ENCODE measurements at places on chromosomes 12 and 14. TPM values are rescaled to one million over a fixed set of nuclear protein-coding genes. Genes with fewer than 3 reads are reported as not detected.

- peaks cover 9% of the 10 kb centered on the region for H3K4me1 ChIP-seq
- H3K27ac ChIP-seq, result no peak overlapping the region
- peaks cover 4% of the 10 kb centered on the region for H3K27me3 ChIP-seq
- no peak overlapping the region for H3K4me3 ChIP-seq
- no peak for DNase-seq
- H3K36me3 ChIP-seq, result no peaks in the 10 kb centered on the region
Observed at GRCh38 chr12:104272938-104273337, 30.6 kb upstream of the EID3 start.

DNA sequence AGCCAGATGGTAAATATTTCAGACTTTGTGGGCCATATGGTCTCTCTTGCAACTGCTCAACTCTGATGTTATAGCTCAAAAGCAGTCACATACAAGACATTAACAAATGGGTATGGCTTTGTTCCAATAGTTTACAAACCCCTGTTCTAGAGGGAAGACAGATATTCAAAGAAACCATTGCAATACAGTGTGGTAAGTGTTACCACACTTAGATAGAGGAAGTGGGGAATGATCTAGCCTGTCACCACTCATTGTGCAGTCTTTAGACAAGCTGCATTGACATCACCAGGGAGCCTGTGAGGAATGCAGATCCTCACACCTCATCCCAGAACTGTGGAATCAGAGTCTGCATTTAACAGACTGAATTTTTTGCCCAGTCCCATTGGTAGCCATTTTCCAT, 80.0 kb upstream of the RGS6 start:
- no peak overlapping the region for H3K27ac ChIP-seq
- no peak overlapping the region for H3K4me3 ChIP-seq
- H3K4me1 ChIP-seq, result peaks cover 15% of the 10 kb centered on the region

GRCh38 chr14:54642801-54643695, 76.1 kb downstream of the SAMD4A start:
- H3K36me3 ChIP-seq, result no peaks in the 10 kb centered on the region
- H3K27ac ChIP-seq, result no peak overlapping the region
- DNase-seq, result no peak
- peaks cover 5% of the 10 kb centered on the region for H3K4me1 ChIP-seq

DNA sequence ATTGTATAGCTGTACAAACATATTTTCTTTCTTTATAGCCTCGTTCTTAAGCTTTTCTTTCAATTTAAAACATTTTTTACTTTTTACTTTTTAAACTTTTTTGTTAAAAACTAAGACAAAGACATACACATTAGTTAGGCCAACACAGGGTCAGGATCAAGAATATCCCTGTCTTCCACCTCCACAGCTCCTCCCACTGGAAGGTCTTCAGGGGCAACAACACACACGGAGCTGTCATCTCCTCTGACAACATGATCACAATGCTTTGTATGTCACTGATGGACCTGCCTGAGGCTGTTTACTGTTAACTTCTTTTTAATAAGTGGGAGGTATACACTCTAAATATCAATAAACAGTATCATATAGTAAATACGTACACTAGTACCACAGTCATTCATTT, 191.3 kb downstream of the SYT10 start:
- DNase-seq, result no peak
- no peak overlapping the region for H3K4me3 ChIP-seq
- H3K36me3 ChIP-seq, result no peaks in the 10 kb centered on the region
- no peaks in the 10 kb centered on the region for H3K27me3 ChIP-seq
- no peak overlapping the region for H3K27ac ChIP-seq

DNA sequence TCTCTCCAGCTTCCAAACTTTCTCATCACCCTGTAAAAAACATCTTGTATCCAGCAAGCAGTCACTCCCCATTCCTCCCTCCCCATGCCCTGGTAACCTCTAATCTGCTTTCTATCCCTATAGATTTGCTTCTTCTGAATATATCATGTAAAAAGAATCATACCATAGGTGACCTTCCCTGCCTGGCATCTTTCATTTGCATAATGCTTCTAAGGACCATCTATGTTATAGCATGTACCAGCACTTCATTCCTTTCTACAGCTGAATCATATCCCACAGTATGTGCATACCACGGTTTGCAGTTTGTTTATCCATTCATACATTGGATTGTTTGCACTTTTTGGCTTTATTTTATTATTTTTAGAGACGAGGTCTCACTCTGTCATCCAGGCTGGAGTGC, 22.9 kb upstream of the VPS37B start:
- H3K4me1 ChIP-seq, result peaks cover 6% of the 10 kb centered on the region
- DNase-seq, result no peak
- H3K36me3 ChIP-seq, result no peaks in the 10 kb centered on the region
- no peaks in the 10 kb centered on the region for H3K27me3 ChIP-seq
- H3K4me3 ChIP-seq, result no peak overlapping the region
- H3K27ac ChIP-seq, result no peak overlapping the region

DNA sequence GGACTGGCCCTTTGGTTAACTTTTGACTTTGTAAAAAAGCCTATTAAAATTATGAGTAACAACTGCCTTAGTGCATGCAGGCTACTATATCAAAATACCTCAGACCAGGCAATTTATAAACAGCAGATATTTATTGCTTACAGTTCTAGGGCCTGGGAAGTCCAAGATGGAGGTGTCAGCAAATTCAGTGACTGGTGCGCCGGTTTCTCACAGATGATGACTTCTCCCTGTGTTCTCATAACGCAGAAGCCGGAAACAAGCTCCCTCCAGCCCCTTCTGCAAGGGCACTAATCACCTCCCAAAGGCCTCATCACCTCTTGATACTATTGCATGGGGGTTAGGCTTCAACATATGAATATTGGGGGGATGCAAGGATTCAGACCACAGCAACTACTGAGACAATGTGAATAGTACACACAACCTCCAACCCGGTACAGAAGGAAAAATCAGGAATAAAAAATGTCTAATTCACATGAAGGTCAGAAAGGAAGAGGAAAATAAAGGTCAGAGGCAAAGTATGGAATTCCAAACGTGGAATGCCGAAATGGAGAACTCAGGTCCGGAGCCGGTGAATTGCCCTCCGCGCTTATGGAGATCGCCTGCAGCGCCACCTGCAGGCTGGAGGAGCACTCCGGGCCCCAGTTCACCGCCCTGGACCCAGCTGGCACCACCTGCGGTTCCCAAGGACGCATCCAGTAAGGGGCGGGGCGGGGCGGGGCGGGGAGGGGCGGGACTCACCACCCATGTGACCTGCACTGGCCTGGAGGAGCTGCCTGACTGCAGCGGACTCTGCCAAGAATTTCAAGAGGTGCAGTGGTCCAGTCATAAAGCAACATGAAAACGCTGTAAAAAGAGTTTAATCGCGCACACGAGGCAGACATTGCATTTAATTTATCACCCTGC, 203.4 kb downstream of the KIF26A start:
- no peaks in the 10 kb centered on the region for H3K36me3 ChIP-seq
- H3K4me3 ChIP-seq, result no peak overlapping the region
- peaks cover 22% of the 10 kb centered on the region for H3K27me3 ChIP-seq
- peak; percentile 51 for DNase-seq
- H3K27ac ChIP-seq, result no peak overlapping the region

DNA sequence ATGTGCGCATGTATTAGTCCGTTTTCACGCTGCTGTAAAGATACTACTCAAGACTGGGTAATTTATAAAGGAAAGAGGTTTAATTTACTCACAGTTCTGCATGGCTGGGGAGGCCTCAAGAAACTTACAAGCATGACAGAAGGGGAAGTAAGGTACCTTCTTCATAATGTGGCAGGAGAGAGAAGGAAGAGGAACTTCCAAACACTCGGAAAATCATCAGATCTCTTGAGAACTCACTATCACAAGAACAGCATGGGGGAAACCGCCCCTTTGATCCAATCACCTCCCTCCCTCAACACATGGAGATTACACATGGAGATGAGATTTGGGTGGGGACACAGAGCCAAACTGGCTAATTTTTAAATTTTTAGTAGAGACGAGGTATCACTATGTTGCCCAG, 41.8 kb upstream of the SNX6 start:
- no peaks in the 10 kb centered on the region for H3K36me3 ChIP-seq
- H3K27ac ChIP-seq, result no peak overlapping the region
- DNase-seq, result no peak
- peaks cover 1% of the 10 kb centered on the region for H3K4me1 ChIP-seq
- H3K27me3 ChIP-seq, result no peaks in the 10 kb centered on the region

DNA sequence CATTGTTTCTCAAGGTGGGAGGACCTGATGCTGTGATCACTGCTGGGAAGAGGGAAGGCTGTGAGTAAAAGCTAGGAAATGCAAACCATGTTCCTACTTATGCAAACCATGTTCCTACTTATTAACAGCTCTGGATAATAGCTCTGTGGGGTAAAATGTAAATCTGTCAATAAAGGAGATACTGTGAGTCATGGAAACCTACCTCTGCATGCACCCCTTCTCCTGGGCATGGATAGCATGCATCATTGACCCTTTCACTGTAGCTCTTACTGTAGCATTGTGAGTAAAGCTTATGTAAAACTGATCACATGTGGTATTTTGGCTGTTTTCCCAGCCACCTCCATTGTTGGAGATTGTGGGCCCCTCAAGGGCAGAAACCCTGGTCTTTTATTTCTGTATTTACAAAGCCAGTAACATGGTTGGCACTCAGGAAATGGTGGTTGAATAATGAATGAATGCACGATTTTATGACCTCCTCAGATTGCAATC, 253.7 kb downstream of the GRIN2B start:
- no peaks in the 10 kb centered on the region for H3K36me3 ChIP-seq
- H3K27ac ChIP-seq, result no peak overlapping the region
- H3K4me1 ChIP-seq, result no peaks in the 10 kb centered on the region
- H3K27me3 ChIP-seq, result no peaks in the 10 kb centered on the region
- DNase-seq, result no peak
- no peak overlapping the region for H3K4me3 ChIP-seq

- no peak overlapping the region for H3K4me3 ChIP-seq
- no peak for DNase-seq
- H3K4me1 ChIP-seq, result peaks cover 14% of the 10 kb centered on the region
- H3K36me3 ChIP-seq, result no peaks in the 10 kb centered on the region
Observed at GRCh38 chr12:93056971-93057535, 128.0 kb upstream of the EEA1 start.

Gene SLCO1B1
- not detected for total RNA-seq

- H3K36me3 ChIP-seq, result peaks cover 2% of the 10 kb centered on the region
- H3K4me1 ChIP-seq, result peaks cover 4% of the 10 kb centered on the region
Observed at GRCh38 chr14:22977684-22978486, 4.5 kb downstream of the AJUBA start.

Gene REC8
- total RNA-seq, result 92.8 TPM

GRCh38 chr12:29728030-29728429, 55.7 kb downstream of the TMTC1 start:
- H3K27ac ChIP-seq, result no peak overlapping the region
- H3K4me3 ChIP-seq, result no peak overlapping the region
- DNase-seq, result no peak
- no peaks in the 10 kb centered on the region for H3K36me3 ChIP-seq

DNA sequence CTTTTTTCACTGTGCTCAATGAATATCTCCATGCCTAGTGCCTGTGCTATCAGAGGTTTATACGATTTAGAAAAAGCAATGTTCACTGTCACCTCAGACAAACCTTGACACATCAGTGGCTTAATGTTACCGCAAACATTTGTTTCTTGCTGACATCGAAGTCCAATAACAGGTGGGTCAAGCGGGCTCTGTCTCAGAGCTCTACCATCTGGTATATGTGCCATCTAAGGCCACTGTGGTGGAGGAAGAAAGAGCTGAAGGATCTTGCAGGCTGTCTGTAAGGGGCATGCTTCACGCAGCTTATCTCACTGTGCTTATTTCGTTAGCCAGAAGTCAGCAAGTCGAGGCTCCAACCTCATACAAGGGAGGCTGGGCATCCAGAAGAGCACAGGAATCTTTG, 189.5 kb upstream of the NTF3 start:
- H3K27me3 ChIP-seq, result no peaks in the 10 kb centered on the region
- no peaks in the 10 kb centered on the region for H3K36me3 ChIP-seq
- H3K4me3 ChIP-seq, result no peak overlapping the region
- H3K4me1 ChIP-seq, result no peaks in the 10 kb centered on the region

GRCh38 chr12:56257071-56257470, 1.1 kb downstream of the ANKRD52 start:
- peak overlapping the region; percentile 90 for H3K4me3 ChIP-seq
- DNase-seq, result no peak
- no peak overlapping the region for H3K27ac ChIP-seq
- peaks cover 25% of the 10 kb centered on the region for H3K4me1 ChIP-seq
- H3K27me3 ChIP-seq, result peaks cover 3% of the 10 kb centered on the region

- peak overlapping the region; percentile 67 for H3K27ac ChIP-seq
- H3K4me3 ChIP-seq, result no peak overlapping the region
- no peaks in the 10 kb centered on the region for H3K27me3 ChIP-seq
- no peak for DNase-seq
- peaks cover 75% of the 10 kb centered on the region for H3K4me1 ChIP-seq
- H3K36me3 ChIP-seq, result peaks cover 15% of the 10 kb centered on the region
Observed at GRCh38 chr14:95529216-95529615, 5.6 kb upstream of the GLRX5 start.

DNA sequence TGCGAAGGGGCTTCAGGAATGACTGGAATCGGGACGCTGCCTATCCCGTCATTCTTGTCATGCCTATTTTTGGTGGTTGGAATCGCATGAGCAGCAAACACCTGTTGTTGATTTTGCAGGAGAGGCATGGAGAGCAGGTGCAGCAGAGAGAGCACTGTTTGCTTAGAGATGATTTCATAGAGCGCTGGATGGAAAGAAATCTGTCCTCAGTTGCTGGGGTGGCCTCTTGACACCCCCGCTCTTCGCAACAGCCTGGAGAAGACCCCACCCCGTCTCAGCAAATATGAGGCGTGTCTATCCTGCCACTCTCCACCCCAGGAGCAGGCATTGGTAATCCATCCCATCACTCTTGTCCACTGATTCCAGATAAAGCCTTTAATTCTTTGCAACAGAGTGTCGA, 19.3 kb upstream of the NCOR2 start:
- no peak overlapping the region for H3K4me3 ChIP-seq
- no peaks in the 10 kb centered on the region for H3K36me3 ChIP-seq
- peaks cover 25% of the 10 kb centered on the region for H3K27me3 ChIP-seq
- peaks cover 11% of the 10 kb centered on the region for H3K4me1 ChIP-seq

Gene DTX3
- total RNA-seq, result 21.2 TPM

- no peak overlapping the region for H3K27ac ChIP-seq
- H3K27me3 ChIP-seq, result peaks cover 14% of the 10 kb centered on the region
- peak overlapping the region; percentile 99 for H3K4me3 ChIP-seq
- DNase-seq, result no peak
- peaks cover 2% of the 10 kb centered on the region for H3K36me3 ChIP-seq
Observed at GRCh38 chr12:48119834-48120195, 651 bp downstream of the PFKM start.

Gene LRP1
- total RNA-seq, result 0.85 TPM

- peaks cover 10% of the 10 kb centered on the region for H3K27me3 ChIP-seq
- H3K4me3 ChIP-seq, result no peak overlapping the region
- H3K4me1 ChIP-seq, result peaks cover 16% of the 10 kb centered on the region
- no peak overlapping the region for H3K27ac ChIP-seq
Observed at GRCh38 chr12:131507094-131507493, 203.8 kb upstream of the SFSWAP start.

Gene NEUROD4
- not detected for total RNA-seq

GRCh38 chr14:65192686-65193085, 90.4 kb upstream of the MAX start:
- H3K27ac ChIP-seq, result no peak overlapping the region
- H3K27me3 ChIP-seq, result peaks cover 3% of the 10 kb centered on the region

- DNase-seq, result peak; percentile 71
- peaks cover 40% of the 10 kb centered on the region for H3K27me3 ChIP-seq
- H3K36me3 ChIP-seq, result no peaks in the 10 kb centered on the region
- no peak overlapping the region for H3K4me3 ChIP-seq
- peaks cover 20% of the 10 kb centered on the region for H3K4me1 ChIP-seq
Observed at GRCh38 chr12:49301760-49302159, 6.8 kb downstream of the PRPH start.

Measured in activated CD8-positive, alpha-beta memory T cell treated with anti-CD3 and anti-CD28 coated beads, Interleukin-2, amount 10 ng/mL, durations not matched to agents 7 days and 5 days (primary cell).